ENCODE measurements at places on chromosomes 6 and 20.

DNA sequence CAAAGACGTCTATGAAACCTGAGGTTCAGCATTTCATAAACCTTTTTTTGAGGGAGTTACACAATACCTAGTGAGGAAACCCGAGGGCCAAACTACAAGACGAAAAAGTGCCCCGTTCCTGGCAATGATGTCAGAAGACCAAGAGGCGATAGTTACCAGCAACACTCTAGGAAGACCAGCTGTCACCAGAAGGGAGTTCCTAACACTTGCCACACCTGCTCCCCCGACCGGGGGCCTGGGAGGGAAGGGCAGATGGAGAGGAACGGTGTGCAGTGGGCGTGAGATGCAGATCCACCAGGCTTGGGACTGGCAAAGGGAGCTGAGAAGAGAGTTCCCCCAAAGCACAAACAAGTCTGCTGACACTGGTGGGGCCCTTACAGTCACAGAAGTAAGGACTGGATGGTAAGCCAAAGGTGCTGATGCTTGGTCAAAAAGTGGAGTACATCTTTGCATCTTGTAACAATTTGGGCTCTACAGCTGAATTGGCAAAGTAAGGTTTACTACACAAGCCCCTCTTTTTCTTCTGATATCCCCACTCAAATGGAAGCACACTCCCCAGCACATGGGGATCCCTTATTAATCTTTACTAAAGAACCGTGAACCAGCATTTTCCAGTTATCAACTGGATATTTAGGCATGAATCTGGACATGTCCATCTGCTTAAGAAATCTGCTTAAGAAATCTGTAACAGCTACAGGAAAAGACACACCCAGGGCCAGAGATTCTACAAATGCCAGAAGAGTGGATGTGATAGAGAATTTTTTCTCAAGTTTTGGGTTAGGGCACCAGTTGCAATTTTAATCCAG is 38.5 kb downstream of the PANK2 start:
- no peak for DNase-seq

DNA sequence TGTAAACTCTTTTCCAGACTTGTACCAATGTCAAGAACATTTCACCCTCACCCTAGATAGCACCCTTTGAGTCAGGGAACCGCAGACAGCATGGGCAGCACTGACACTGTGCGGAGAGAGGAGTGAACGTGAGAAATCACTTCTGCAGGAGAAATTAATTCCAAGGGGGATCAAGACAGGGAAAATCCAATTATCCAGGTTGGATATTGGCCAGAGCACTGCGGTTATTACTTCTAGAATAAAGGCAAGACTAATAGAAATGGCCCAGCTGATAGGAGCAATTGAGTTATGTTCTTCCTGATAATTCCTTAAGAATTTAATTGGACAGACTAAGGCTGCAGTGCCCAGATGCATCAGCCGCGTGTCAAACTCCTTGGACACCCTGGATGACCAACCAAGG is 179.6 kb downstream of the SMOC2 start:
- DNase-seq, result no peak

- no peak for DNase-seq
Observed at GRCh38 chr6:22737331-22737730, 168.0 kb downstream of the HDGFL1 start.

GRCh38 chr6:2750832-2751231 is at the start of gene MYLK4:
TSS of gene MYLK4 (minus strand) at chr6:2750922. CDS start at chr6:2749294, 1,628 bp downstream.
- DNase-seq, result no peak

- no peak for DNase-seq
Observed at GRCh38 chr6:1729133-1729749, 119.5 kb downstream of the FOXC1 start.

- no peak for DNase-seq
Observed at GRCh38 chr6:71139249-71139648, 149.4 kb upstream of the OGFRL1 start.

DNA sequence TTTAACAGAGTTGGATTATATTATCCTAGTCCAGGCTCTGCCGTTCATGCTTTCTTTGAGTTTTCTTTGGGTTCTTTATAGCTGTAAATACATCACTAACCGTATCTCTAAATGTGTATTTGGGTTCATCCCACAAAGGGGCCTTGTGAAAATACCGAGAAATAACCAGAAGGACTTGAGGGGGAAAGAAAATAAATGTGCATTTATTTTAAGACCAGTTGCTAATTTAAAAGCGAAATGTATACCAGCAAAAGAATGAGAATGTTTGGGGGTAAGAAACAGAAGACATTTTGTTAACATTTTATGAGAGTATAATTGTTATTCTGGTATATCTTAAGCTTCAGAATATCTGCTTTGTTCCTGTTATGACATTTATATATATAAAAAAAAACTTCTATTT is 38.9 kb downstream of the LRRN4 start:
- no peak for DNase-seq

- DNase-seq, result no peak
Observed at GRCh38 chr6:12090714-12091113, 78.6 kb downstream of the HIVEP1 start.

GRCh38 chr6:20919677-20920385 is 385.6 kb downstream of the CDKAL1 start:
- DNase-seq, result peak; percentile 40

GRCh38 chr20:43404878-43405277 is 52.8 kb upstream of the SRSF6 start:
- peak; percentile 18 for DNase-seq

DNA sequence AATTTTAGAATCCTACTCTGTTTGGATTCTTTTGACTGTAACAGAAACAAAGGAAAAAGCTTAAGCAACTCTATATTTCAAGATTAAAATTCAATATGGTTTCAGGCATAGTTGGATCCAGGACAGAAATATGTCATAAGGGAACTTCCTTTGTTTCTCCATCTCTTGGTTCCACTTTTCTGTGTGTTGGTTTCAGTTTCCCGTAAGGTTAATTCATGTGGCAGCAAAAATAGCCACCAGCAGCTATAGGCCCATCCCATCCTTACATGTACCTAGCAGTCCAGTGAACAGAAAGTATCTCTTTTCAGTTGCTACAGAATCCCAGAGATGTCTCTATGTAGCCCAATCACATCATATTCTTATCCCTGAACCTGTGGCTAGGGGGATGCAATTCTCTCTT is 8.8 kb upstream of the FAM8A1 start:
- DNase-seq, result no peak

DNA sequence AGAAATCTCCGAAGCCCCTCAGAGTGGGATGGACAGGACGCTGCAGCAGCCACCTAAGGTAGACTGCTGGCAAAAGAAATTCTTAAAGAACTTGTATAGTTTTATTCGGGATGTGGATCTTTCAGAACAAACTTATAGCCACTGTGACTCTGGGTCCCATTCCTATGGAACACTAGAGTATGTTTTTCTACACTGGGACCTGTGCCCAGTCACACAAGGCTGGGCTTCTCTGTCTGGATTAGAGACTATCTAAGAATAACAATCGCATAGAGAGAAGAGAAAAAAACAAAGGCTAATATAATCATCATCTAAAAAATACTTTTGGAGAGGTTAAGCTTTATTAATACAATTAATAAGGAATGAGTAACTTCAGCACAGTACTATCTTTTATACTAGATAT is 28.9 kb downstream of the RMND1 start:
- DNase-seq, result no peak

DNA sequence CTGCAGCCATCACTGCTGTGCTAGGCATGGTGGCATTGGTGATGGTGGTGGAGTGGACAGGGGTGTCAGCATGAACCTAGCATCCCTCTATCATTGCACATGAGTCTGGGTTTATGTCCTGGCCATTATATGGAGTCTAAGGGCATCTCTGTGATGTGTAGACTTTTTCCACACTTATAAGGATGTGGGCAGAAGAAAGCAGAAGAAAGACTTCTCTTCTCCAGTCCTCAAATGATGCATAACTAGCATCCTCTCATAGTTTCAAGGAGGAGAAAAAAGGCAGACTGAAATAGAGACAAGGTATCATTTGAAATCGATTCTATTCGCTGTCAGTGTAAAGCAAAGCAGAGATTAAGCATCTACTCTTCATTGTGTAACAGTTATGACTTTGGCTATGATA is 140.0 kb upstream of the ATXN1 start:
- DNase-seq, result no peak

All from T-helper 2 cell treated with Interferon-gamma antibody and Interleukin-4, amounts not matched to agents 5 μg/mL and 100 μg/mL, for 36 hours (primary cell).